Progenitor cell of endocrine pancreas (in vitro differentiated cells): ENCODE measurements at places on chromosomes 16 and 17.
A peak's percentile ranks its signal among the peaks of the same experiment; 100 is the strongest.

DNA sequence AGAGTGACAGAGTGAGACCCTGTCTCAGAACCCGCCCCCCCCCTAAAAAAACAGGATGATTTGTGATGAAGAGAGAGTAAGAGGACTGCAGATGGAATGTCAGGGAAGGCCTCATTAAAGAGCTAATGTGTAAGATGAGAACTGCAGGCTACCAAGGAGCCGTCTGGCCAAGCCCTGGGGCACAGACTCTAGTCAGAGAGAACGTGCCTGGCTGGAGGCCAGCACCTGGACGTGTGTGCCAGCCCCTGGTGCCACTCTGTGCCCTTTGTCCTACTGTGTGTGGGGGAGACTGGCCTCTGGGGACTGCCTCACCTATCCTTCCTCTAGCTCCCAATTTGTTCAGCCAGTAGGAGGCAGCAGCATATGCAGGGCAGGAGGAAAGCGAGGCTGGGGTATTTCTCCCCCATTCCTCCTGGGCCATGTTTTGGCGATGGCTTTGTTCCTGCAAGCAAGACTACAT lies 37.1 kb downstream of the KNOP1 start:
- DNase-seq = no peak

GRCh38 chr16:71927383-71927782 lies 32.1 kb downstream of the IST1 start:
- no peak for DNase-seq

GRCh38 chr17:73400915-73401545 lies 89.2 kb upstream of the CDC42EP4 start:
- DNase-seq = no peak

GRCh38 chr16:72072514-72073342 lies 9.7 kb downstream of the HPR start:
- no peak for DNase-seq

- no peak for DNase-seq
These were observed 54.9 kb downstream of the RGS9 start for GRCh38 chr17:65191811-65192740.

- no peak for DNase-seq
These were observed 210.1 kb upstream of the MAF start for GRCh38 chr16:79810449-79811189.

DNA sequence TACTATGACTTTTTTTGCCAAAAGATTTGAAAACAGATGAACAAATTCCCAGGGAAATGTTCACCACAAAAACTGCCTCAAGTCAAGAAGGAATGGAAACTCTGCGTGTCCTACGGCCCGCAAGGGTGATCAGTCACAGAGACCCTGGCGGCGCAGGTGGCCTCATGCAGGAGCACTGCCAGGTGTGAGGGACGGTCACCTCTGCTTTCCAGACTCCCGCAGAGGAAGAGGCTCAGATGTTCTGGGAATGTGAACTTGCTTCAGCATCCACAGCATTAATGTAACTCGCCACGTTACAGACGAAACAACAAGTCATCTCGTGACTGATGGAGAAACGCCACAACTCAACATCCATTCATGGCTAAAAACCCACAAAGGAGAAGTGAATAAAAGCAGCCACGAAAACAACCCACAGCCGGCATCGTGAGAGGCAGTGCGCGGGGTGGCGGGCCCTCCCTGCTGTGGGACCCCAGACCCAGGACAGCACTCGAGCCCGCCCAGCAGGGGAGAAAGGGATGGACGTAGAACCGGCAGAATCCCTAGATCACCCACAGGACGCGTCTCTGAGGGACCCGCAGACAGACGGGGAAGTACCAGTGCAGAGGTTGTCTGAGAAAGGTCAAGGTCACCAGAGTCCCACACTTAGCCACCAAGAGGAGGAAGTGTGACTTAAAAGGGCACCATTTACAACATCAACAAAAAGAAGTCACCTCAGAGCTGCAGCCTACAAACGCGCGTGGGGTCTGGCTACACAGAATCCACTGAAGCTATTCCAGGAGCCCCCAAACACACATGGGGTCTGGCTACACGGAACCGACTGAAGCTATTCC lies 76.9 kb upstream of the GNG13 start:
- DNase-seq = no peak

GRCh38 chr16:24102209-24102660 lies 153.9 kb upstream of the CACNG3 start:
- no peak for DNase-seq

GRCh38 chr16:7772722-7773121 lies 440.1 kb downstream of the RBFOX1 start:
- DNase-seq = no peak

- no peak for DNase-seq
These were observed 13.9 kb downstream of the OTOP3 start for GRCh38 chr17:74949455-74950115.

GRCh38 chr17:42512733-42513251 lies 23.2 kb upstream of the NAGLU start:
- no peak for DNase-seq

DNA sequence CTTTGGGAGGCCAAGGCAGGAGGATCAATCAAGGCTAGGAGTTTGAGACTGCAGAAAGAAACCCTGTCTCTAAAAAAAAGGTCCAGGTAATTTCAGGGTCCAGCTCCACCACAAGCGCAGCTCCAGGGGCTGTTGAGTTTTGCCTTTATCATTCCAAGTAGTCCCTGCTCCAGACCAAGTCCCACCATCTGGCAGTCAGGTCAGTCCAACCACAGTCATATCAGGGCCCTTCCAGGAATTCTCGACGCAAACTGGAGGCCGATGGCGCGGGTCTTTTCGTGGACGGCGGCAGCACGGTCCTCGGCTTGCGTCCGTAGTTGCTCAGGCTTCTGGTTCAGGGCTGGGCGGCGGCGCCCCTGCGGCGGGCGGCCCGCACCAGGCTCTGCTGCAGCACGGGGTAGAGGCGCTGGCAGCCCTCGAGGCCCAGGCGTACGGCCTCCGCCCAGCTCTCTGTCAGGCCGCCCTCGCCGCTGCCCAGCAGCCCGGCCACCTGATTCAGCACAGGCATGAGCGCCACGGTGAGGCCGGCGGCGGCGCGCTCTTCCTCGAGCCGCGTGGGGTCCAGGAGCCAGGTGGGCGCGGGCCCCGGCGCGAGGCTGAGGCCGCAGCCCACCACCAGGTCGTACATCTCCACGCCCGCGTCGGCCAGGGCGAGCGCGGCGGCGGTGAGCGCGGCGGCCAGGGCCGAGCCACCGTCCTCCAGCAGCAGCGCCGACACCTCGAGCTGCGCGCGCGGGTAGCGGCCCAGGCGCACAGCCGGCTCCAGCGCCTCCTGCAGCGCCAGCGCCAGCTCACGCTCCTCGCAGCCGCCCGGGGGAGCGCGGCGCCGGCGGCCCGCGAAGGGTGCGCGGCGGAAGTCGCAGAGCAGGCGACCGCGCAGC lies 752 bp downstream of the EXOSC6 start:
- no peak for DNase-seq

GRCh38 chr17:14361945-14362508 lies 61.1 kb downstream of the HS3ST3B1 start:
- no peak for DNase-seq

DNA sequence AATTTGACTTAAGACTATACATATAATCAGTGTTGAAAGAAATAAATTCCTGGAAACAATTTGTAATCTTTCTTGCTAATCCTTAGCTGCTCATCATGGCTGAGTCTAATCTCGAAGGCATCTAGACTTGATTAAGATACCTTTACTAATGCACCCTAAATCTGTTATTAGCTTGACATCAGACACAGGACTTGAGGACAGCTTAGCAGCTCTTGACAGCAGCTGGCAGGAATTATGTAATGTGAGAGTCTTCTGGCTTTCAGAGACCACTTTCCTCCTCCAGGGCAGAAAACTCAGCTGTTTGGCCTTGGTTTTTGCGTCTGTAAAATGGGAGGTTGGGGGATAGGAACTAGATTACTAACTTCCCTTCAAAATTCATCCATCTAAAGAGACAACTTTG lies 7.1 kb upstream of the MPP2 start:
- DNase-seq = no peak

DNA sequence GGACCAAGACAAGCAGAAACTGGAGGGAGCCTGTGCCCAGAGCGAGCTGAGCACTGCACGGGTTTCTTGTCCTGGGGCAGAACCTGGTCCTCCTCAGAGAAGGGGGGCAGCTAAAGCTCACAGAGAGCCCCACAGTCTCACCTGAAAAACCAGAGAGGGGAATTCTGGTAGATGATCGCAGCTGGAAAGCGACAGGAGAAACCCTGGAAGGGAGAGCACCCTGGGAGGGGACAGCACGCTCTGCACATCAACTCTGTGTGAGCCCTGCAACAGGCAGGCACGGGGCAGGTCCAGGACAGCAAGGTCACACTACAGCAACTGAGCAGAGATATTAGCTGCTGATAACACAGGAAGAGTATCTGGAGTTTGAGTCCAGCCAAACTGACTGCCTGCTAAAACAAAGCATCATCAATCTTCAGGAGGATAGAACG lies 18.2 kb downstream of the ZCCHC14 start:
- DNase-seq = no peak

GRCh38 chr17:57563958-57564357 lies 181.1 kb downstream of the CCDC182 start:
- DNase-seq = no peak

GRCh38 chr17:17387498-17388362 lies 84.6 kb downstream of the NT5M start:
- DNase-seq = peak; percentile 52

- DNase-seq = no peak
These were observed 43.4 kb downstream of the KSR1 start for GRCh38 chr17:27499451-27500265.

DNA sequence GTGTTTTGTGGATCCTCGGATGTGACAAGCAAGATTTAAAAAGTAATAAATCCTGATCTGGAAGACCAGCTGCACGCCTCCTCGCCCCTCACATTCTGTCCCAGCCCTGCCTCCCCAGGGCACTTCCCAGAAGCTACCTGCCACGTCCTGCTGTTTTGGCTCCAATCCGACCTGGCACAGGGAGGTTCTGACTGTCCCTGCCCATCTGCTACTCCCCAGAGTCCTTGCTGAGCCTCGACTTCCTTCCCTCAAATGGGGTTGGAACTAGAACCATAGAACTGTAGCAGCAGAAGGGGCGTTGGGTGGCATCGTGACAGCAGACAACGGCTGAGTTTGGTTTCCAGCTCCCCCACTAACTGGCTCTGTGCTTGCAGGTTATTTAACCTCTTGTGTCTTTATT lies 71.7 kb downstream of the RPH3AL start:
- no peak for DNase-seq

GRCh38 chr16:70520612-70521297 lies 2.6 kb downstream of the COG4 start:
- DNase-seq = no peak
